Activated gamma-delta T cell (primary cell): ENCODE measurements at places on chromosomes 12 and 14.

- DNase-seq, result no peak
Measured at GRCh38 chr12:105942281-105942680, 196.5 kb downstream of the NUAK1 start.

DNA sequence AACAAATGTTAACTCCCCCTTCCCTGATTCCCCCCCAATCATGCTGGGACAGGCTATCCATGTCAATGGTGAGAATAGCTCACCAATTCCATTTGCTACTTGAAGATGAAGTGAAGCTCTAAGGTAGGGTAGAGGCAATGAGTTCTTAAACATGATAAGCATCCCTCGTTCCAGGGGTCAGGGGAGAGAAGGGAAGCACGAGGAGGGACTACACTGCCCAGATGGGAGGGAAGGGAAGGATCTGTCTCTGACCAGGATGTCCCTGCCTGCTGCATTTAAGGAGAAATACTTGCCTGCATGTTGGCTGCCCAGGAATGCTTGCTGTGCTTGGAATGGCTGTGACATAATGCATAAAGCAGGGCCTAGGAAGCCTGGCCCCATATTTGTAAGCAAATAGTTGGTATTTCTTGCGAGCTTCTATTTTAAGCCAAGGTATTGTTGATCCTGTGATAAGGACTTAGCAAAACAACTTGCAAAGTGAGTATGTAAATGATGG lies 155.1 kb downstream of the CEP83 start:
- DNase-seq, result no peak

DNA sequence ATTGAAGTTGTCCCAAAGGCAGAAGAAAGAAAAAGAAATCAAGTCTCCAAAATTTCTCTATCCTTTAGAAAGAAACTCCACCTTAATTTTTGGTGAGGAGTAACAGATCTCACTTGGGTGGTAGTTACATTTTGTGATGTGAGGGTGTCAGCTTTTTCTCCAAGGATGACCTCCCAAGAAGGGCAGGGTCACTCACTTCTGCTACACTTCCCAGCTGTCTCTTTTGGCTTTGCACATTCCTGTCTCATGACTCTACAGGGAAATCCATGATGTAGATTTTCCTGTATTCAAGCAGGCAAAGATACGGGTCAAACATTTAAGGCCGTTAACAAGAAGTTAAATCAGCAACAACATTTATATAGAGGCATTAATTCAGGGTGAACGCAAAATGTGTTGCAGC lies 1016.4 kb downstream of the NRXN3 start:
- no peak for DNase-seq

DNA sequence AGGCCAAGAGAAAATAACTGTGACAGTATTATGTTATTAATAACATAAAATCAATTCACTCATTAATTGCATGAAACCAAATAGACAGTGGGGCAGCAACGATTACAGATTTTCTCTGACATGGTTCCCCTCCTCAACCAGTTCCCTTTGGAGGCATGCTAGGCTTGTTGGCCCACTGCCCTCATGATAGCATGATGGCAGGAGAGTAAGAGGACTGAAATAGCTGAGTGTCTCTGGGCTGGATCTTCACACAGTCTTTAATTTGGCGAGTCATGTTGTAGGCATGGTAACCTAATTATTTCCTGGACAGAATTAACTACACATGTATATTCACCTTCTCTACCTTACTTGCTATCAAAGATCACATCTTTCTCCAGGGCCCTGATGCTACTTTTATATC lies 266.2 kb upstream of the PELI2 start:
- no peak for DNase-seq

DNA sequence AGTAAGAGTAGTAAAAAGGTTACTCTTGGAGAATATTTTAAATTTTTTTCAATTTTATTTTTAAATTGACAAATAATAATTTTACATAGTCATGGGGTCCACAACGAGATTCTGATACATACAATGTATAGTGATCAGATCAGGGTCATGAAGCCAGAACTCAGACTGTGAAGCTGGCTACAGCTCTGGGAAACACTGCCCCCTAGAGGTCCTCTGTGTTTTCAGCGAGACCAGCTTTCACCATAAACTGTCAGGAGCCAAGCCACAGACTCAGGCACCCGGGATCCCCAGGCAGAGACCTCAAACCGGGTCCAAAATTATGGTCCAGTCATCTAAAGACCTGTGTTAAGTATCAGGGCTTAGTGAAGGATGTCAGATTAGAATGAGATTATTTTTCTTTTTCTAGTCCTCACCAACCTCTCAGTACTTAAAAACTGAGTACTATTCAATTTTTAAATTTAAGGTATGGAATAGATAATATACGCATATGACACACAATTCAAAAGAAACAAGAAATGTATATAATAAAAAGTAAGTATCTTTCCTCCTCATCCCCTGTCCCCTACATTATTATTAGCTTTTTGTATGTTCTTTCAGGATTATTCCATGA lies 397.1 kb downstream of the MDGA2 start:
- DNase-seq, result no peak

- DNase-seq, result no peak
Measured at GRCh38 chr14:81400852-81401251, 728 bp upstream of the STON2 start.

DNA sequence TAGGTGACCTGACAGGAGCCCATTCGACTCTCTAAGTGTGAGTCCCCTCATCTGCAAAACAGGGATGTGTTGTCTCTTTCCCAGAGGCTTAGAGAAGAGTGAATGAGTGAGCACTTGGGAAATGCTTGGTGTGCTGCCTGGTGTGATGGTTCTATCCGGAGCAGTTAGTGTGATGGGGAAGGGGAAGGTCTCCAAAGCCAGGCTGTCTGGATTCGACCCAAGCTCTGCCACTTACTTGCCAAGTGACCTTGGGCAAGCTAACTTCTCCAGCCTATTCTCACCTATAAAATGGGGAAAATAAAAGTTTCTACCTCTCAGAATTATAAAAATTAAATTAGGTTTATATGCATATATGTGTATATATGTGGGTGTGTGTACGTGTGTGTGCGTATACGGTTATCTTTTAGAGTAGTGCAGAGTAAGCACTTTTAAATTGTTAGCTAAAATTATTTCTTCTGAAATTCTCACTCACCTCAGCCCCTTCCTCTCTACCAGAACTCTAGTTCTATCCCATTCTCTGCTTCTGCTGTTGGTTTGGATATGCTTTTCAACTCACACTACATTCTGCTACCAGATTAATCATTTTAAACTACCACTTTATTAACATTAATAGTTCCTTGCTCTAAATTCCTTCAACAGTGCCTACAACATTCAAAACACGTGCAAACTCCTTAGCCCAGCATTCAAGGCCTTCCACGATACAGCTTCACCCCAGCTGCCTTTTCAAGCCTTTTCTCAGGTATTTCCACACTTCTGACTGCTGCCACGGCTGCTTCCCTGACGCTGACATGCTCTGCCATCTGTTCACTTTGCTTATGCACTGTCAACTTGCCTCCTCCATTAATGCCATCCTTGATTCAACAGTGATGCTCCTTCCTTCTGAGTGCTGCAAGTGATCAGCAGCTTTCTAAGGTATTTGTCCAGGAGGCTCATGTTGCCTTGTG lies 55.3 kb downstream of the DICER1 start:
- no peak for DNase-seq

DNA sequence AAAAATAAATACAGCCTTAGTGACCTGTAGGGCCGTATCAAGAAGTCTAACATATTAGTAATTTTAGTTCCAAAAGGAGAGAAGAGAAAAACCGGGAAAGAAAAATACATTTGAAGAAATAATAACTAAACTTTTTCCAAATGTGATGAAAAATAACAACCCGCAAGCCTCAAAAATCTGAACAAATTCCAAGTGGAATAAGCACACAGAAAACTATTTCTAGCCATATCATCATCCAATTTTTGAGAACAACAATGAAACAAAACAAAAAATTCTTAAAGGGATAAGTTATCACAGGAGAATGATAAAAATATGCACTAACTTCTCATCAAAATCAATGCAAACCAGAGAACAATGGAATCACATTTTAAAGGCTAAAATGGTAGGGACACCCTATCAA lies 198.1 kb upstream of the PLXNC1 start:
- DNase-seq, result no peak

DNA sequence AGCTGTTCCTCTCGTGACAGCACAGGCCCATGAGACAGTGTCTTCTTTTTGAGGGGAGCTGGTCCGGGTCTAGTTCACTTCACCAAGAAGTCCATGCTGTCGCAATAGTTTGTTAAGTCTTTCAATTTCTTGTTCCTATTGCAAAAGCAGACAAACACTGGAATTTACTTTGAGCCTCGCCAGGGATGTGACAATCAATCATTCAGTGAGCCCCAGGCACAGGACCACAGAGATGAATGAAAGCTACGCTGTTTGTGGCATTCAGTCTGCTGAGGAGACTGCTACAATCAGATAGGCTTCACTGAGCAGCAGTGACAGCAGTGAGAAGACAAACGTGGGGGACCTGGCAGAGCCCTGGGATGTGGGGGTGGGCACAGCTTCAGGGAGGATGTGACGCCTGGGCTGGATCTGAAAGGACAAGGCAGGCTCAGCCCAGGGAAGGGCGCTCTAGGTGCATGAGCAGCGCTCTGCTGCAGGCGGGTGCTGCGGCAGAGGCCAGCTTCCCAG lies 35.5 kb downstream of the TCTN1 start:
- no peak for DNase-seq

- no peak for DNase-seq
Measured at GRCh38 chr12:118922405-118922804, 58.9 kb upstream of the SRRM4 start.

- no peak for DNase-seq
Measured at GRCh38 chr12:4987076-4988046, 56.3 kb upstream of the KCNA5 start.
